Neuronal stem cell (in vitro differentiated cells): ENCODE measurements at places on chromosomes 6 and 20.

- H3K27ac ChIP-seq, result no peak overlapping the region
- H3K4me1 ChIP-seq, result no peaks in the 10 kb centered on the region
- no peak overlapping the region for H3K4me3 ChIP-seq
- no peaks in the 10 kb centered on the region for H3K27me3 ChIP-seq
- H3K36me3 ChIP-seq, result no peaks in the 10 kb centered on the region
- no peak for DNase-seq
Measured at GRCh38 chr6:157706883-157707282, 116.2 kb upstream of the SNX9 start.

GRCh38 chr6:21039926-21040325 is 505.7 kb downstream of the CDKAL1 start:
- no peak overlapping the region for H3K4me3 ChIP-seq
- no peak for DNase-seq
- H3K27me3 ChIP-seq, result no peaks in the 10 kb centered on the region
- H3K36me3 ChIP-seq, result no peaks in the 10 kb centered on the region
- H3K27ac ChIP-seq, result no peak overlapping the region

- H3K36me3 ChIP-seq, result no peaks in the 10 kb centered on the region
- DNase-seq, result no peak
- no peaks in the 10 kb centered on the region for H3K4me1 ChIP-seq
- H3K4me3 ChIP-seq, result no peak overlapping the region
- H3K27ac ChIP-seq, result no peak overlapping the region
Measured at GRCh38 chr6:111228094-111228493, 140.8 kb downstream of the SLC16A10 start.

- H3K27ac ChIP-seq, result no peak overlapping the region
- DNase-seq, result no peak
- peaks cover 17% of the 10 kb centered on the region for H3K4me1 ChIP-seq
- H3K4me3 ChIP-seq, result no peak overlapping the region
Measured at GRCh38 chr20:53824779-53825178, 231.1 kb upstream of the ZNF217 start.

- H3K36me3 ChIP-seq, result no peaks in the 10 kb centered on the region
- no peak overlapping the region for H3K27ac ChIP-seq
- no peaks in the 10 kb centered on the region for H3K27me3 ChIP-seq
- DNase-seq, result no peak
- H3K4me1 ChIP-seq, result peaks cover 39% of the 10 kb centered on the region
- no peak overlapping the region for H3K4me3 ChIP-seq
Measured at GRCh38 chr6:35722121-35722761, 14.6 kb upstream of the ARMC12 start.

DNA sequence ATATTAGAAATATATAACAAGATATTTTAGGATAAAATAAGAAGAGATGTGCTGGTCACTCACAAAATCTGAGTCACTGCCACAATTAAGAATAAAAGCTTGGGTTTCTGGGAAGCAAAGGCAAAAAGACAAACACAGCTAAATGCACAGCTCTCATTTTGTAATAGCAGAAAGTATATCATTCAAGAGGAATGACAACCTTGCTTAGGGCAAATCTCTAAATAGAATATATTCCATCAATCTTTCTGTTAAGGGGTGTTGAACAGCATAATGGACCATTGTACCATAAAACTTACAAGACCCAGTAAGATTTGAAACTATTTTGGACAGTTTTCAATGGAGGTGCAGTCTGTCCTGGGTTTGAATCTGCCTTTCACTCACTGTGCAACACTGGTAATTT is 464.9 kb upstream of the SOX4 start:
- no peak for DNase-seq
- H3K27ac ChIP-seq, result no peak overlapping the region
- no peaks in the 10 kb centered on the region for H3K36me3 ChIP-seq
- no peak overlapping the region for H3K4me3 ChIP-seq

DNA sequence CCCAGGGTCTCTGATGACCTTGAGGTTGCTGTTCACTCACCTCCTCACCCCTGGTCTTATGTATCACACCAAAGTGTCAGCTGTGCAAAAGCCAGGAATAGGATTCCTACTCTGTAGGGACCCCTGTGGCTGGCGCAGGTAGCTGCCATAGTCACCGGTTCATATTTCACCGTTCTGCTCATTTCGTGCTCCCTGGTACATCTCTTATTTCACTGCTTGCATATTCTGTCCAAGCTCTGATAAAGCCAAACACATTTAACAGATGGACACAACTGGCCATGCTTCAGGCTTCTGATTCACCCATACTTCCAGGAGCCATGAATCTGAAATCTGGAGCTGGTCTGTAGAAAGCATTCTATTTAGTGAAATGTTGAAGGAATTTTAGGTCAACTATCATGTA is 20.5 kb downstream of the SLC22A3 start:
- peak overlapping the region; percentile 2 for H3K4me3 ChIP-seq
- H3K4me1 ChIP-seq, result peaks cover 1% of the 10 kb centered on the region
- H3K27me3 ChIP-seq, result peaks cover 7% of the 10 kb centered on the region
- H3K27ac ChIP-seq, result no peak overlapping the region
- no peak for DNase-seq

DNA sequence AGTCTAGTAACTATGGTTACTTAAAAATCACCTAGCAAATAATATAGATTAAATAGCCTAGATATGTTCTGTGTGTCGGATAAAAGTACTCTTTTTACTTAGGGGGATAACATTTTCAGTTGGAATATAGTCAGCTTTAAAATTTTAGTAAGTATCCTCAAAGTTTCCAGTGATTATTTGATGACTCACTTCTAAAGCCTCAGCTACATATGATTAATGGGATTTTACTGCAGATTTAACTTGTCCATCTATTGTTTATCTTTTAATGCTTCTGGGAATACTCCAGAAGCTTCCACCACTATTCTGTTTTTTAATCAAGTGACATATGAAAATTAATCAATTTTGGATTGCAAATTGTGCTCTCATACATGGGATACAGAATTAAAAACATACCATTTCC is 8.7 kb upstream of the TENT5A start:
- H3K4me3 ChIP-seq, result no peak overlapping the region
- DNase-seq, result no peak
- no peaks in the 10 kb centered on the region for H3K36me3 ChIP-seq
- peaks cover 3% of the 10 kb centered on the region for H3K4me1 ChIP-seq
- H3K27ac ChIP-seq, result no peak overlapping the region

DNA sequence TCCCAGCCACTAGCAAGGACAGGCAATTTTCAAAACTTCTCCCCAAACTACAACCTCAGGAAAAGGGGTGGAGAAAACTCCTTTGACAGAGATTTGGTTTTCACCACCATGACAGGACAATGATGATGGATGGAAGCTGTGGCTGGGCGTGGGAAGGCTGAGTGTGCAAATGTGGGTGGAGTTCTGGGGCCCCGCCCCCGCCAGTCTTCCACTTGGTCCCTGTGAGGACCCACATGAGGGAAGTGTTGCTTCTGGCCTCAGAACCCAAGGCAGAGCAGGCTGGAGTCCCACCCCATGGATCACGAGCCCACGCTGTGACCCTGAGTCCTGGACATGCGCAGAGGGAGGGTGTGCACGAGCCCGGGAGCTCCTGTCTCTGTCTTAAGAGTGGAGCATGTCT is 21.5 kb upstream of the MRGBP start:
- H3K4me3 ChIP-seq, result no peak overlapping the region
- DNase-seq, result no peak
- no peaks in the 10 kb centered on the region for H3K27me3 ChIP-seq
- no peaks in the 10 kb centered on the region for H3K36me3 ChIP-seq
- peaks cover 23% of the 10 kb centered on the region for H3K4me1 ChIP-seq
- no peak overlapping the region for H3K27ac ChIP-seq

DNA sequence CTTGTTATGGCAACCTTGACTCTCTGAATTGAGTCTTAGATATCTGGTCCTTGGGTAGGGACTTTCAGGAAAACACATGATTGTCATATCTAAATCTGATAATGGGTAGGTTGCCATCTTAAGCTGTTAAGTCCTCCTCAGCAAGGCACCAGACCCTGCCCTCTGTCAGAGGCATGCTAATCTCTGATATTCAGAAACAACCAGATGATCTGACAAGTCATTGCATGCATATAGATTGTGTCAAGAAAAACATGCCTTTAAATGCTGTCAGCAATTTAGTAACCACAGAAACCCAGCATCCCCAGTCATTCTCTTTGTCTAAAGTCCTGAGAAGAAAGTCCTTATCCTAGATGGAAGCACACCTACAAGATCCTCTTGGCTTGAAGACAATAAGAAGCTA is 149.1 kb downstream of the EDN1 start:
- DNase-seq, result no peak
- no peaks in the 10 kb centered on the region for H3K27me3 ChIP-seq
- no peaks in the 10 kb centered on the region for H3K36me3 ChIP-seq
- H3K27ac ChIP-seq, result no peak overlapping the region

DNA sequence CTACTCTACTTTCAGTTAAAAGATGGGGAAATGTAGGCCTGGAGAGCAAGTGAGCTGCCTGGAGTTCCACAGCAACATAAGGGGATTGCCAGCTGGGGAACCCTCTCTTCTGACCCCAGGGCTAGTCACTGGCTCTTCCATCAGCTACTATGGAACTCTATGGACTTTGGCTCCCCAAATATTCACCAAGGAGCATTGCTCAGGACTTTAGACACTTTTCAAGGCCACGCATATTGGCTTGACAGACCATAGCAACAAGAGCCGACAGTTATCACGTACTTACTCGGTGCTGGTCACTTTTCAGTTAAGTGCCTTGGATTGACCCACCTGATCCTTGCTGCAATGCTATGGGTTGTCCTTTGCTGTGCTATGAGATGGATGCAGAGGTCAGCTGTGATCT is 360.7 kb upstream of the CHD6 start:
- no peaks in the 10 kb centered on the region for H3K27me3 ChIP-seq
- no peak for DNase-seq
- H3K4me3 ChIP-seq, result no peak overlapping the region
- no peaks in the 10 kb centered on the region for H3K36me3 ChIP-seq

- no peaks in the 10 kb centered on the region for H3K36me3 ChIP-seq
- no peaks in the 10 kb centered on the region for H3K27me3 ChIP-seq
- no peak overlapping the region for H3K4me3 ChIP-seq
- no peak overlapping the region for H3K27ac ChIP-seq
Measured at GRCh38 chr6:170444811-170445211, 108.3 kb downstream of the PSMB1 start.

DNA sequence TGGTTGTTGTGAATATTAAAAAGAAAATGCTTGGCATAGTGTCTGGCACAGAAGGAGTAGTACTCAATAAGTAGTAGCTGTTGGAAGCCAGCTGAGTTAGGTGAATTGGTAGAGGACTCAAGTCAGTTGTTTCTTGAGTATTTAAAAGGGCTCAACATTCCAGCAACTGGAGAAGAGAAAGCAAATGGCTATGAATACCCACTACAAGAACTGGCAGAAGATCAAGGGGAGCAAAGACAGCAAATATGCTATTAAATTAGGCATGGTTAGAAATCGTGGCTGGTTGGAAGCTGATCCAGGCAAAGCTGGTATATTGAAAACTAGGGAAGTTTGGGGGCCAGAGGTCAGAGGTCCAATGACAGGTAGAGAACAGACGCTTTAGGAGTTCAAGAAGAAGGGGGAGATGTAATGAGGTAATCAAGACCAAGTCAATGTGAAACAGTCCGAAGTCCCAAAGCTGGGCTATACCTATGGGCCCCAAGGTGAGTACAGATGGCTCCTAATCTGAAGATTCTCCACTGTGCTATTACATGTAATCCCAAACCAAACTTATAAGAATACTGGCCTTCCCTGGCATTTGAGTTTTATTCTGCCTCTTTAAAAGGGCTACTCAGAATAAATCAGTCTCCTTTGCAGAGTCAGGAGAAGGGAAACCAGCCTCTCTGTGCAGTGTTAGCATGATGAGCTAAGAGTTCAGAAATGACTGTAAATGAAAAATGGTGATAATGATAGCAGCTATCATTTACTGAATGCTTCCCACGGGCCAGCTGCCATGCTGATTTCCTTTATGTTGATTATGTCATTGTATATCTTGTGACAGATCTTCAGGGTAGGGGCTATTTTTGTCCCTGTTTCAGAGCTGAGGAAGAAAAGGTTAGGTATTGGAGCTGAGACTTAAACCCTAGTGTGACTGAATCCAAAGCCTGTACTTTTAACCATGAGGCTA is 122.3 kb downstream of the ANKS1A start:
- H3K4me3 ChIP-seq, result no peak overlapping the region
- DNase-seq, result no peak
- H3K4me1 ChIP-seq, result peaks cover 4% of the 10 kb centered on the region
- no peaks in the 10 kb centered on the region for H3K36me3 ChIP-seq
- H3K27me3 ChIP-seq, result no peaks in the 10 kb centered on the region

- no peak for DNase-seq
- no peaks in the 10 kb centered on the region for H3K4me1 ChIP-seq
- H3K27me3 ChIP-seq, result no peaks in the 10 kb centered on the region
- H3K4me3 ChIP-seq, result no peak overlapping the region
- H3K27ac ChIP-seq, result no peak overlapping the region
Measured at GRCh38 chr20:62191781-62192559, 9.1 kb downstream of the MTG2 start.
